ENCODE measurements at places on chromosomes 2 and 18.

DNA sequence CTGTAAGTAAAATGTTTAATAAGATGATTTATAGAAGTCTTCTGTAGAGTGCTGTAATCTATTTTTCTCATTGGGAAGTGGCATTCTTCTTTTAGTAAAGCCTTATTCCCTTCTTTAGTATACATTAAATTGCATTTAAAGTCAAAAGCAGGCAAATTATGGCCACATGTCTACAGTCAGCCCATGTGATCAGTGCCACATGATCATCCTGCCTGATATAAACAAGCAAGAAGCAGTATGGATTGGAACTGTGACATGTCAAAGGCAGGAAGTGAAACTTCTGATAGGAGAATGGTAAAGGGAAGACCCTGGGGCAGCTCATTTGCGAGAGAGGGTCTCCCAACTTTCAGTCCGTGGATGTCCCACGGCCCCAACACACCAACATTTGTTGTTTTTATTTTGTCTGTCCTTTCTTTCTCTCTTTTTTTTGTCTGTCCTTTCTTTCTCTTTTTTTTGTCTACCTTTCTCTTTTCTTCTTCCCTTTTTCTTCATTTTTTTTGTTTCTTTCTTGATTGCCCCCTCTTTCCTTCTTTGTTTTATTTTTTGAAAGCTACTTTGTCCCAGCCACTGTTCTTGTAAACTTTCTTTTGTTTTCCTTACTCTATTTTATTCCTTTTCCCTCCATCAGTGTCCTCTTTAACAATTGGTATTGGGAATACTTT lies 154.9 kb downstream of the DTNA start:
- DNase-seq: no peak

DNA sequence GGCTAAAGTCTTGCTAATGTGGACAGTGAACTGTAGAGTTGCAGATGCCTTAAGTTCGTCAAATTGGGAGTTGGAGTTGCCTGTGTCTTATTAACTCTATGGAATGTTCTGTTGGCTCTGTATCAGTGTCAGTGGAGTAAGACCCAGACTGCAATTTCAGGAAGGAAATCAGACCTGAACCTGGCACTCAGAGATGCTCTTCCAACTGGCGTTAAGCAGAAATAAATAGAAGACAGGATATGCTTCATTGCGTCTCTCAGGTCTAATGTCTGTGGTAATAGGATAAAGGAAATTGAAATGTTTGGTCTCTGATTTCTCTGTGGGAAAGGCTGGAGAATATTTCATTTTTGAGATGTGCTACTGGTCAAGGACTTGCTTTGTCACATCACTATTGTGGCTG lies 846.7 kb upstream of the ID2 start:
- DNase-seq: no peak

DNA sequence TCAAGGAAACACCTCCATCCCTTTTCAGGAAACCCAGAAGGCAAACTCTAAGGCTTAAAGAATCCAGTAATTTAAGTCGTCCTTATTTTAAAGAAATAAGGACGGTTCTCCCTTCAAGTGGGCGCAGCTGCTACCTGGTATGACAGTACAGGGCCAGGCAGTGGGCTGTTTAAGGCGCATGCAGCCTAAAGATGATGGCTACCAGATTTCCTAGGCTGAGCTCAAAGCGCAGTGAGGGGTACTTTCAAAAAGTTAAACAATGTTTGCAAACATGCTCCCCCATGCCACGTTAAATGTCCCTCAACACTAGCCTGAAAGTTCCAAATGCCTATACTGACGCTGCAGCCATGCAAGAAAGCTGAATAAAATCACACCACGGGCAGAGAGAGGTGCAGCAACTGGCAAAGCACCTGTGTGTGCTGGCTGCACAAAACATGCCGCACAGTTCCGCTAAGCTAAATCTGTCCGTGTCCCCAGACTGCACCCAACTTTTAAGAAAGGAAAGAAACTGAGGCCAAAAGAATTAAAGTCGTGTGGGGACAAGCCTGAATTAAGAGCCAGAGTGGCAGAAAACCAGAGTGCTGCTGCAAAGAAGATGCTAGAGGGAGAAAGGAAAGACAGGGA lies 583 bp downstream of the HIBCH start:
- DNase-seq: no peak

DNA sequence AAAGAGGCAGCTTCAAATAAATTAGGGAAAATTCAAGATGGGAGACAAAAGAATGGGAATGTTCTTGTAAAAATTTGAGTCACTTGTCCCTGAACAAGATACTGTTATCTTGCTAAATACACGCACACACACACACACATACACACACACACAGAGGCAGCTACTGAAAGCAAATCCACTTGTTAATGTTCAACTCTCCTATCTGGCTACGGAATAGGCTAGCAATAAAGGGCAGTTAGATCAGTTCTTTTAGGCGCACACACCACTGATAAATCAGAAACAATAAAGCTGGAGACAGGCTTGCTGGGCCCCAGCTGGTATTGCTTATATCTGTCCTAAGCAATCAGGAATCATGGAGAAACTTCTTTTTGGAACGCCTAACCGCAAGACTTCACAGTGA lies 461.6 kb downstream of the BCL11A start:
- DNase-seq: no peak

DNA sequence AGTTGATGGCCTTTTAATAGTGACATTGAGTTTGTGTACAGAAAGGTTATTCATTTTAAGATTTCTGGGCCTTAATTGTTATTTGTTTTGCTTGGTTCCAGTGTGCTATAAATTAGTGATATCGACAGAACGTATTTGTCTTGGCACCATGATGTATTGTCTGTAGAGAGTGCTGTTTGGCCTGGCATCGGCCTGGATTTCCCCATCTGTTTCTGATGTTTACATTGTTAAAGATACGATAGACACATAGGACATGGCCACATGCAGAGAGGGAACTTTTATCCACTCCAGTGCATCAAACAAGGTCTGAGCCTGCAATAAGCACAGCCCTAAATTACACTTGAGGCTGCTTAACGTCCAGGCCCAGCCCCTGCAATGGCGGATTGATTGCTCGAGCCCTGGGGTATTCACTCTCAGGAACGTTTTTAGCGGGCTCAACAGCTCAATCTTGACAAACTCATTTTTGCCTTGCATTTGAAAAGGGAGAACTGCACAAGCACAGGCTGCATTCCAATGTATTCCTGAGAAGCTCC lies 144.7 kb downstream of the SLC4A3 start:
- DNase-seq: no peak
